ENCODE measurements at places on chromosomes 3 and 15.

DNA sequence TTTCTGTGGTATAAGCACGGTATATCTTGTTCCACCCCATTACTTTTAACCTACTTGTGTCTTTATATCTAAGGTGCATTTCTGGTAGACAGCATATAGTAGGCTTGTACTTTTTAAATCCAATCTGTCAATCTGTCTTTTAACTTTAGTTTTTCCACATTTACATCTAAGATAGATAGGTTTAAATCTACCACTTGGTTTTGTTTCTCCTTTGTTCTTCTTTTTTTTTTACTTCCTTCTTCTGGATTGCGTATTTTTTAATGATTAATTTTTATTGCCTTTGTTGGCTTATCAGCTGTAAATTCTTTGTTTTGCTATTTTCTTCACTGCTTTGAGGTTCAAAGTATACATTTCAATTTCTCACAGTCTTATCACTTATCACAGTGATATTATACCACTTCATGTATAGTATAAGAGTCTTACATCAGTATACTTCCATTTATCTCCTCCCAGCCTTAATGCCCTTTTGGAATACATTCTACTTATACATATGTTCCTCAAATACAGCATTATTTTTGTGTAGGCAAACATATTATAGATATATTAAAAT lies 31.0 kb downstream of the IQCB1 start:
- no peak for DNase-seq

DNA sequence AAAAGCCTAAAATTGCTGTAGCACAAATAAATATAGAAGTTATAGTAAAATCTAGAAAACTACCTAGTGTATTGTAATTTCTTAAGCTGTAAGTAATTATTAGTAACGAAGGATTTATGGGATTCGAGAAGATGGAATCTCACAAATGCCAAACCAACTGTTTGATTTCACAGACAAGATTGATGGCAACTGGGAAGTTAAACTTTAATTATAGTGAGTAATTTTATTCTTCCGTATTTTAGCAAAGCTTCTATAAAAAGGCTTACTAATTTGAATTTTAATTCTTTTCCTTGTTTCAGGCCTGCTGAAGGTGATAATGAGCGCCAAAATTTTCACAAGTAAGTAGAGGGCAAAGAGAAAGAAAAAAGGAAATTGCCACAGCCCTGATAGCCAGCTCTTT lies 36.6 kb downstream of the GATM start:
- no peak for DNase-seq

DNA sequence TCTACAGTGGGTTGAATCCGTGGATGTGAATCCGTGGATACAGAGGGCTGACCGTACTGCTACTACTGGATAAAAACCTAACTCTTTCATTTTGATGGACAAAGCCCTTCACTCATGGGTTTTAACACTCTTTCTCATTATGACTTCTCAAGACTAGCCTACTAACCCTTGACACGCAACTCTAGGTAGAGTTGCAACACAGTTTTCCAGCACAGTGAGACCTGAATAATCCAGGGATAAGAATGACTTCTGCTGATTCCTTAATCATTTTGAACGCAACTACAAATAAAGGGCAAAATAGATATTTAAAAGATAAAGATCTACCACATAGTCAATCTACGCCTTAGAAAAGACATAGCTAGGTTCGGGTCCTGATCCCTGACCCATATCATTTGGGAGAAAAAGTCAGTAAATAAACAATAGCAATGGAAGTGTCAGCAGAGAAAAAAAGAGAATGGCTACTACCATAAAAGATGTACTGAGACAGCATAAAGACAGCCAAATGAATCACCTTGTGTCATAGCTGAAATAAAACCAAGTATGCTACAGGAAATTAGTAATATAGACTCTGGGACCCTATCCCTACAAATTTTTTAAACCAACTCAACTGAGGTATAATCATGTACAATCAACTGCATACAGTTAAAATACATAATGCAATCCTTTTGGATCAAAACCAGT lies 87.6 kb downstream of the DPH6 start:
- no peak for DNase-seq

DNA sequence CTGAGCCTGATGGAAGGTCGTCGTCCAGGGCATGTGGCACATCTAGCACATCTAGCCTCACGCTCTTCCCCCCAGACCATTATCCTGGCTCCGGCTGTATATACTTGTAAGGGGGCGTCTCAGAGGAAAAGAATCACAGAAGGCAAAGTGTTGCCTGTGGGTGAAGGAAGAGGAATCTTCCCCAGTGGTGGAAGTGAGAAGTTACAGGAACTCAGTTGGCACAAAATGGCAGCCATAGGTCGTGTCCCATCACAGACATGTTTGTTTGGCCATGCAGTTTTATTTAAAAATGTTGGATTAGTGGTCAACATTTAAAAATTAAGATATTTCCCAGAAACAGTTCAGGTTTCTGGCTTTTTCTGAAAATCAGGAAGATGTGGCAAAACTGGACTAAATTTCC lies 13.6 kb downstream of the GALNT15 start:
- no peak for DNase-seq

- DNase-seq = peak; percentile 69
These were observed 12.9 kb upstream of the CCDC80 start for GRCh38 chr3:112653881-112654300.

- no peak for DNase-seq
These were observed 846.7 kb downstream of the EPHA3 start for GRCh38 chr3:89954137-89954536.

DNA sequence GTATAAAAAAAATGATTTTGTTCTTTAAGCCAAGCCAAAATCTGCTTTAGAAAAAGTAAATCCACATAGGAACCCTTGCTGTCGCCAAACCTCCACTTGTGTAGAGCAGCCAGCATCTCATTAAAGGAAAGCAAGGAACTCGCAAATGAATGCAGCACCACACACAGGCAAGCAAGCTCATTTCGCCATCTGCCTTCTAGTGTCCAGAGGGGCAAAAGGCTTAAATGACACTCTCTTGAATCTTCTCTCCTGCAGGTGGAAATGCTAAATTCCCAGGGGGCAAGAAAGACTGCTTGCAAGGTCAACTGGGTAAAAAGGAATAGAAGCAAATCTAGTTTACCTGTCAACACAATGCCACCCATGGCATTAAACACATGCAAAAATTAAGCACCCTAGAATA lies 2.4 kb downstream of the MB21D2 start:
- DNase-seq = no peak

DNA sequence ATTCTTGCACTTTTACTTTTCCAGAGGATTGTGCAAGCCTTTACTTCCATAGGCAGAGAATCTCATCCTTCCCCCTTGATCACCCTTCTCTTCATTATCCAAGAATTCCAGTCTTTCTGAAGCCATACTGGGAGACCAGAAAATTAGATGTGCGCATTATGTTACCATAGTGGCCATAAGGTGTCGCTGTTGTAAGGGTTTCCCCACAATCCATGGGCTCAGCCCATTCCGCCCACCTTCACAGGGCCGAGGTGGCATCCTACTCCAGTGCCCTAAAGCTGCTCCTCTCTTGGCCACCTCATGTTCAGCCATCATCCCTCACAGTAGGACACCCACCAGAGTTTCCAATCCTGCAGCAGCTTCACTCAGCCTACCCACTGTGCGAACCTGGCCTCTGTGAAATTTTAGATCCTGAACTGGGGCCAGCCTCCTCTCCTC lies 35.0 kb downstream of the CTSH start:
- no peak for DNase-seq

DNA sequence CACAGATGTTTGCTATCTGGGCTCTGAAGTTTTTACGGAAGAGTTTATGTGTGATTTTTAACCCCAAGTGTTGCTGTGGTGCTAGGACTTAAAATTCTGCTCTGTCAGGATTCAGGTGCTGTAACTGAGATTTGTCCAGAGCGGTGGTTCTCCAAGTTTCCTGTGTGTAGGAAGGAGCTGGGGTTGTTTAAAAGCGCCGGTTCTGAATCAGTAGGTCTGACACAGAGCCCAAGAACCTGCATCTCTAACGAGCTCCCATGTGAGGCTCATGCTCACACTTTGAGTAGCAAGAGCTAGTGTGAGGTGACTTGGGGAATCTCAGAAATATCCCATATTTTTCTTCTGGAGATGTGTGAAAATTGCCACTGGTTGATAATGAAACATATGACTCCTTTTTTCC lies 325.5 kb downstream of the SATB1 start:
- no peak for DNase-seq

GRCh38 chr15:93882141-93882540 lies 349.2 kb upstream of the MCTP2 start:
- DNase-seq = no peak

- peak; percentile 17 for DNase-seq
These were observed 158.7 kb upstream of the SLCO3A1 start for GRCh38 chr15:91694831-91695210.

GRCh38 chr3:155444771-155445170 lies 151.3 kb upstream of the STRIT1 start:
- no peak for DNase-seq

DNA sequence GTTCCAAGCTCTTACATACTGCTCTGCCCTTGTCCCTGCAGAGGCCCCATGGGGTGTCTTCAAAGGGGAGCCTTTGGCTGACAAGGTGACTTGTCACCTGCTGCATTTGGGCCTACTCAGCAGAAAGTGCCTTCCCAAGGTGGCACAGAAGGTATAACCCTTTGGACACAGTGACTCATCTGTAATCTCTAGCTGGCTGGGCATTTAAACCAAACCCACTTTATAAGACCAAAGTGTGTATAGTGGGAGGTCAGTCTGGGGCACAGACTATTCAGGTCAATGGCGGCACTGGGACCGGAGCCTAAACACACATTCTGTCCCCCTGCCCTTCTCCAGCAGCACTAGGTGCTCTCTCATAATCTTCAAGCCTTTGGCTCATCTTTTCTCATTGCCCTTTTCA lies 35.1 kb downstream of the GJD2 start:
- DNase-seq = no peak

DNA sequence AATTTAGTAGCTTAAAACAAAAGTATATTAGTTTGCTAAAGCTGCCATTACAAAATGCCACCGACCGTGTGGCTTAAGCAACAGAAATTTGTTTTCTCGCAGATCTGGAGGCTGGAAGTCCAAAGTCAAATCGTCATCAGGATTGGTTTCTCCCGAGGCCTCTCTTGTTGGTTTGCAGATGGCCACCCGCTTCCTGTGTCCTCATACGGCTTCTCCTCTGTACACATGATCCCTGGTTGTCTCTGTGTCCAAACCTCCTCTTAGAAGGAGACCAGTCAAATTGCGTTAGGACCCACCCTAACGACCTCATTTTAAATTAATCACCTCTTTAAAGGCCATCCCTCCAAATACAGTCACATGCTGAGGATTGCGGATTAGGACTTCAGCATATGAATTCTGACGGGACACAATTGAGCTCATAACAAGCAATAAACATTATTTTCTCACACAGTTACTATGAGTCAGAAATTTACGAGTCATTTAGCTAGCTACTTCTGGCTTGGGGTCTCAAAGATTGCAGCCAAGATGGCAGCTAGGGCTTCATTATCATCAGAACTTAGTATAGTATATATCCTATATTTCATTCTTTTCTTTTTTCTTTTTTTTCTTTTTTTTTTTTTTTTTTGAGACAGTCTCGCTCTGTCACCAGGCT lies 58.4 kb downstream of the RPL39L start:
- no peak for DNase-seq

DNA sequence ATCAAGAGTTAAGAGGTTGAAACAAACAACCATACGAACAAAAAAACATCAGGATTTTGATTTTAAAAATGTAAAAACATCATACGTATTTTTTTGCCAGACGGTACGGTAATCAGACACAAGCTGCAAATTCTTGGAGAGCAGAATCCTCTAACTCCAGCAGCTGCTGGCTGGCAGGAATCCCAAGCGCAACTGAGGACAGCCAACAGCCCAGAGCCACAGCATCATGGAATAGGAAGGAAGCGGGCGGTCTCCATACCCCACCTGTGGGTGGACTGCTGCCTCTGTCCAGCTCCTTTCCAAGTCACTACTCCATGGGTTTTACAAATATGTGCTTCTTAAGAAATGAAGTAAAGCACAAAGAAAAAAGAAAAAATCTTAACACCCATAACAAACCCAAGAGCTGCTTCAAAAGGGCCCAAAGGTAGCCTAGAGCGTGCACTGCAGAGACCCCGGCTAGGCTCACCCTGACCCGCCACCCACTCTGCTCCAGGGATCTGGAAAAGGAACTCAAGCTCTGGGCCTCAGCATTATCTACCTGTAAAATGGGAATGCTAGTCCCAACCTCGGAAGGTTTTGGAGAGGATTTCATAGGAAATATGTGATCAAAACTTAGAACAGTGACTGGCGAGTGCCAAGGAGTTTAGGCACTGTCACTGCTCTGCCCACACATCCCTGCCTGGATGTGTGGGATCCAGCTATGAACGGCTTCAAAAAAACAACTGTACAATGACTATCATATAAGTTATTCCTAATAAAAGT lies 33.4 kb downstream of the ZXDC start:
- no peak for DNase-seq

Measured in GM04504 (cell line).